Esophagus muscularis mucosa (tissue), 4 donors: ENCODE measurements at places on chromosomes 5 and 9. TPM values are rescaled to one million over a fixed set of nuclear protein-coding genes. Genes with fewer than 3 reads are reported as not detected.
A peak's percentile ranks its signal among the peaks of the same experiment; 100 is the strongest.

- DNase-seq, result no peak
These were observed 3.6 kb downstream of the AK1 start for GRCh38 chr9:127873886-127874285.

GRCh38 chr5:52783226-52783959 lies 4.3 kb upstream of the ITGA1 start:
- DNase-seq, result no peak

DNA sequence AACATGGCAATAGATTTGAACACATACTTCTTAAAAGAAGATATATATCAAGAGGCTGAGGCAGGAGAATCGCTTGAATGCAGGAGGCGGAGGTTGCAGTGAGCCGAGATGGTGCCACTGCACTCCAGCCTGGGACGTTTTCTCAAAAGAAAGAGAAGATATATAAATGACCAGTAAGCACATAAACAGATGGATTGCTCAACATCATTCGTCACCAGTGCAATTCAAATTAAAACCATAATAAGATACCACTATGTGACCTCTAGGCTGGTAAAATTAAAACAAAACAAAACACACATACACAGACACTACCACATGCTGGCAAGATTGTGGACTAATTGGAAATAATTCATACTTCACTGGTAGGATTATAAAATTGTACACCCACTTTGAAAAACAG lies 5.3 kb upstream of the TXN start:
- DNase-seq, result no peak

DNA sequence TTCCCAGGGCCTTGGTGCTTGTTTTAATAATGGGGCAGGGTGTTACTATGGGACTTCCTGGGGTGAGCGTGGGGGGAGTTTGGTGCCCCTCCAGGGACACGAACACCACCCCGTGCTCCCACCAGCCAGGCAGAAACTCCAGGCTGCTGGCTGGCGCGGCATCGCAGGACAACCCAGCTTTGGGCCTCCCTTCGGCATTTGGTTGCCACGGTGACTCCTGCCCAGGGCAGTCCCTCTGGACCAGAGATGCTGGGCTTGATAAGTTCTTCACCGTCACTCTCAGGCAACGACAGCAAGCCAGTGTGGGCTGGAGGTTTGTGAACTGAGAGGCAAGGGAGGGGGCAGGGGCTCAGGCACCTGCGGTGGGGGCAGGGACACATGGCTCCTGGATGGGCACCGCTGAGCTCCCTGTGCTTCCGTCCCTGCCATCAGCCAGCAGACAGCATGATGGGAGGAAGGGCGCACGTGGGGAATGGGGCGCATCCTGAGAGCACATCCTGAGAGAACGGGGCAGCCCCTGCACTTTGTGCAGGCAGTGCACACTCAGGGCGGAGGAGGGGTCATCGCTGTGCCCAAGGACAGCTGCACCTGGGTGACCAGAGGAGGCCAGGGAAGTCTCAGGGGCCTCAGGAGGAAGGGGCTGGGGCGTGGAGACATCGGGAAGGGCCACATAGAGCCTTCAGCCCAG lies 116.4 kb downstream of the RXRA start:
- no peak for DNase-seq

SCGB3A1 gene
- not detected for total RNA-seq

DNA sequence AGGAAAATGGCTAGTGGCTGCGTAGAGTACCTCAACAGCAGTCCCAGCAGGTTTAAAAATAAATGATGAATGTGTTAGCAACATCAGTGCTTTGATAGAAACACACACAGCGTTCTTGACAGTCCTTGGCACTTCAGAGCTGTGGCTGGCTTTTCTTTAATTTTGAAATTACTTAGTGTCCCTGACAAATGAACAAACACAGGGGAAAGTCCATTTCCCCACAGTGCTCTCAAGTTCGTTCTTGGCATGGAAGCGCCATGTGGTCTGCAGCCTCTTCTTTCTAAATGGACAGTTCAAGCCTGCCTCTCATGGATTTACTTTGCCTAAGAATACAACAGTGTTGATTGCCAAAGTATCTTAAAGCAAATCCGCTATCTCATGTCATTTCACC lies 102.2 kb downstream of the ADAMTS12 start:
- DNase-seq, result no peak

TMEFF1 gene
- total RNA-seq, result 0.78 TPM

- no peak for DNase-seq
These were observed 39.9 kb upstream of the PAM start for GRCh38 chr5:102715082-102715807.

- DNase-seq, result no peak
These were observed 1.5 kb downstream of the SH3GLB2 start for GRCh38 chr9:129026442-129027223.

- DNase-seq, result no peak
These were observed 84.8 kb downstream of the SLC25A46 start for GRCh38 chr5:110823571-110823970.

SLC46A2 gene
- total RNA-seq, result not detected

- peak; percentile 82 for DNase-seq
These were observed 34.5 kb upstream of the SAP30L start for GRCh38 chr5:154411338-154411737.

GRCh38 chr5:93402451-93402850 lies 178.6 kb downstream of the NR2F1-AS1 start:
- DNase-seq, result no peak

DNA sequence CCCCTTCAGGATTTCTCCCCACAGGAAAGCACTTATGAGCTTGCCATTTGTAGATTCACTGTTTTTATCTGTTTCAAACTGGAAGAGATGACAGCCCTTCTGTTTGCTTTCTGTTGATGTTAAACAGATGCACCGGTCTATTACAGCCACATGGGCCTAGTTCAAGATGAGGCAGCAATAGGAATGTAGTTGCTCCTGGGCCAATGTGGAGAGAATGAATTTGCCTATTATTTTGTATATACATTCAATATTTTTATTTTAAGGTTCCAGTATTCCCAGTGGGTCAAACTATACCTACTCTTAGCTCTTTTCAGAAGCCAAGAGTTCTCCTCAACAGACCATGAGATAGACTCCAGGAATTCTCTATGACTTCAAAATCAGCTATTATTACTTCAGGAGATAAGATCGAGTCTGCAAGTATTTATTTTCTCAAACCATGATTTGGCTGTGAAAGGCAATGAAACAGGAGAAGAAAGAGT lies 461.6 kb downstream of the RASEF start:
- no peak for DNase-seq

LCN9 gene
- not detected for total RNA-seq

CCL28 gene
- 2.2 TPM for total RNA-seq

DNA sequence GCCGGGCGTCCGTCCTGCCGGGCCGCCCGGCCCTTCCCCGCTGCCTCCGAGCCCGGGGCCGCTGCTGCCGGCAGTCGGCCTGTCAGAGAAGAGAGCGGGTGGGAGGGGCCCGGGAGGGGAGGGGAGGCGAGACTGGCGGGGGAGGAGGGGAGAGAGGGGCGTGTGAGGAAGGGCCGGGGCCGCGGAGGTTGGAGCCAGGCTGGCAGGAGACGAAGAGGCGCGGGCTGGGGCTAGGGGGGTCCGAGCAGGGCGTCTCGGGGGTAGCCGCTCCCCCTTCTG lies 570 bp downstream of the CREBRF start:
- DNase-seq, result no peak

- DNase-seq, result no peak
These were observed 34.8 kb downstream of the TSPAN17 start for GRCh38 chr5:176682016-176682531.

DNA sequence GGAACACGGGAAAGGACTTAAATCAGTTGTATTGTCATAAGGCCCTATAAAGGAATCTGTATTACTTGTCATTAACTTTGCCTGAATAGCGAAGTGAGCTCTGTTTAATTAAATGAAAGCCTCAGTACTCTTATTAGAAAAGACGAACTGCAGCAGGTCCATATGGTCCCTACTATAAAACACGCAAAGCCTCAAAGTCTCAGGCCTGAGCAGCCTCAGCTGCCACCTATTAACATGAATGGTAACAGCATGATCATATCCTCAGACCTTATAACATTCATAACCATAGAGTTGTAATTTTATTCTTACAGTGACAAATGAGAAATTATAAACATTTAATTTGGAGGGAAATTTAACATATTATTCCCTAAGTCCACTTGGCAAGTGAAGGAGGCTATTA lies 1113.7 kb upstream of the WWC1 start:
- DNase-seq, result no peak

GRCh38 chr9:129483415-129484351 lies 137.2 kb downstream of the C9orf50 start:
- DNase-seq, result peak; percentile 97

GRCh38 chr5:54073735-54074134 lies 236.6 kb downstream of the ARL15 start:
- DNase-seq, result no peak

DNA sequence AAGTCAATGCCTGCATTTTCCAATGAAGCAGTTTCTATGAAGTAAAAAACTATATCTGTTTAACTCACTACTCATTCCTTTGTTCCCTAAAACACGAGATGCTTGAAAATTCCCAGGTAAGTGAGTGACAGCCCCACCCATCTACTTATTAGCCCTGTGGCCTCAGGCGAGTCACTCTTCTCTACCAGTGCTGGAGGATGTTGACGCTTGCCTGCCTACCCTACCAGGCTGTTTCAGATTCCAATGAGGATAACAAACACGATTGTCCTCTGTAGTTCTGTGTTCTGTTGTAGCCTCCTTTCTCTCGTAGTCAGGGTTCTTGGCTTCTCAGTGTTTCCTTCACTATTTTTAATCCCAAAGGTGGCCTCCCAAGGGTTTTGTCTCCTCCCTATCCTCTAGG lies 388.8 kb downstream of the KDM4C start:
- DNase-seq, result peak; percentile 50

GRCh38 chr5:82422751-82423181 lies 144.6 kb upstream of the RPS23 start:
- peak; percentile 89 for DNase-seq

DNA sequence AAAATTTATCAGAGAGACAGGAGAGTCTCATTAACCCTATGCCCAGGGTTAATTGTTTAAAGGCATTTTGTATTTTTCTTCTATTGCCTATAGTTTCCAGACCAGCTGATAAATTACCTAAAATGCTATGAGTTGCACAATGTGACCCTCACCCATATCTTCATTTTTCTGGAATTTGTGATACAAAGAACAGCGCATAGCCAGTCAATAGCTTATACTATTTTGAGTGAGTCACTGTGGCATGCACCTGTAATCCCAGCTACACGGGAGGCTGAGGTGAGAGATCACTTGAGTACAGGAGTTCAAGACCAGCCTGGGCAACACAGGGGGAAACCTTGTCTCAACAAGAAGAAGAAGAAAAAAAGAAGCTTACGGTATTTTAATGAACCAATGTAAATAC lies 2.8 kb downstream of the C9orf153 start:
- no peak for DNase-seq

CSF2 gene
- not detected for total RNA-seq

GRCh38 chr5:94910721-94911120 lies 292.3 kb downstream of the SLF1 start:
- DNase-seq, result no peak

DNA sequence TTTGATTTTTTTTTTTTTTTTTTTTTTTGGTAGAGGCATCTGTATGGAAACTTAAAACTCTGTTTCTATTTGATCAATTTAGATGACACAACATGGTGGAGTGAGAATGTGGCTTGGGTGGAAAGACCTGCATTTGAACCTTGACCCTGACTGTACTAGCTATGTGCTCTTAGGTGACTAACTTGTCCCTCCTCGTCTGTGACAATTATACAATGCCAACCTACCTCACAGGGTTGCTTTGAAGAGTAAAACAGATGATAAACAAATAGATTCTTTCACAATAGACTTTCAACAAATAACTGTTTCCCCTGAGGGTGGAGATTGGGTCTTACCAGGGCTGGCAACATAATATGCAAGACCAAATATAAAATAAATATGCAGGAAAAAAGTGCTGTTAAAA lies 109.3 kb downstream of the CRB2 start:
- no peak for DNase-seq

DNA sequence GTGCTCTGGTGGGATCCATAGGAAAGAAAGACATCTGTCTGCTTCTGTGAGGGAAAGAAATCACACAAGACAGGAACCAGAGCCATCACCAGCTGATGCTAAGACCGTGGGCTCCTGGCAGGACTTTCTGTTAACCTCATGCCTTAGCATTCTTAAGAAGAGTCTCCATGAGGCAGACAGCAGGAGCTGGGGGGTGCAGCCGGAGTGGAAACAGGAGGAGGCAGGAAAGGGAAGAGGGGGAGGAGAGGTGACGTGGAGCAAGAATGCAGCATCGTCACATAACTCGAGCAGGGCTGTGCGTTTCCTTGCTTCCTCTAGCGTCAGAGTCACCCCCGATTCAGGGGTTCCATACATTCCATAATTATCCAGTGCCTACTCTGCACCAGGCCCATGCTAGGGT lies 53.6 kb downstream of the ERGIC1 start:
- no peak for DNase-seq

- DNase-seq, result no peak
These were observed 585.1 kb downstream of the DNAH5 start for GRCh38 chr5:13359344-13359743.

CCDC112 gene
- total RNA-seq, result 11.2 TPM

RGS7BP gene
- total RNA-seq, result 4.7 TPM

DNA sequence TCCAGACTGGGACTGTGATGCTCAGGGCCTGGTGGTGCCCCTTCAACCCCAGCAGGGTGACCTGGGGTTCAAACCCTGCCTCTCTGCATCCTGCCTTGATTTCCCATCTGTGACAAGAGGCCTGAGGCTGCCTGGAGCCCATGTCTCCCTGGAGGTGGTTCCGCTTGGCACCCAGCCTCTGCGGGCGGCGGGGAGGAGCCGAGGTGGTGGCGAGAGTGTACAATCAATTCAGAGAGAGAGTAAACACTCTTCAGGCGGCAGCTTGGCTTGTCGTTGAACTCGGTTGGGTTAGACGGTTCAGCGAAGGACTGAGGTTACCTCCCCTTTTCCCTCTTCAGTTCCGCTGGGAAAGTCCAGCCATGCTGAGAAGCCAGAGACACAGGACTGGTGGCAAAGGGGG lies 39.3 kb downstream of the NTNG2 start:
- no peak for DNase-seq

DNA sequence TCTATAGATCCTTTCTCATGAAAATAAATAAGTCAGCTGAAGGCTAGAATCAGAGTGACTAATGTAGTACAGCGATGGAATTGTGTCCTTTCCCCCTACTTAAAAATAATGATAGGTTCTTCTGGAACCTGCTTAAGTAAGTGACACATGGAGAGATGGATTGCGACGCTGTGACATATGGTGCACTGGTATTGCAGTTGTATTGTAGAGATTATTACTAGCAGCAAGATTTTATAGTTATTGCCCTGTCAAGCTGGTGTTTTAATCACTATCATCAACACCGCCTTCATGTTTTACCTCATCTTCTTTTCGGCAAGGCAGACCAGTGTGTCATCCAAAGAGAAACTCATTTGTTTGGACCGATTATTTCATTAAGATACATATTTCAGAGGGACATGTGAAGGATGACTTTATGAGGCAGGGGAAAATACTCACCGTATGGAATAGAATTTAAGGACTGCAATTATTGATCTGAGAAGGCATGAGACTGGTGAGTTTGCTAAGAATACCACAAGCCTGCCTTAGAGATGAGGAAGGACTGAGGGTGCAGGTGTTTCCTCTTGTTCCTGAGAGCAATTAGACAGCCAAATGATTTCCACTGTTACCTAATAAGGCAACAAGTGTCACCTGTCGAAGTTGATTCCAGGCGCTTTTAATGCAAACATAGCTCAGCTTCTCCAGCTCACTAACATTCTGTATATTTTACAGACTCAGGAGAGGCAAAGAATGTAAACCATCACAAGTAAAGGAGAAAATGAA lies 1855.5 kb downstream of the MAT2B start:
- no peak for DNase-seq

- no peak for DNase-seq
These were observed 84.5 kb downstream of the PRLR start for GRCh38 chr5:35145691-35146317.
